Kidney epithelial cell (primary cell): ENCODE measurements at places on chromosomes 5 and 9.
A peak's percentile ranks its signal among the peaks of the same experiment; 100 is the strongest.

DNA sequence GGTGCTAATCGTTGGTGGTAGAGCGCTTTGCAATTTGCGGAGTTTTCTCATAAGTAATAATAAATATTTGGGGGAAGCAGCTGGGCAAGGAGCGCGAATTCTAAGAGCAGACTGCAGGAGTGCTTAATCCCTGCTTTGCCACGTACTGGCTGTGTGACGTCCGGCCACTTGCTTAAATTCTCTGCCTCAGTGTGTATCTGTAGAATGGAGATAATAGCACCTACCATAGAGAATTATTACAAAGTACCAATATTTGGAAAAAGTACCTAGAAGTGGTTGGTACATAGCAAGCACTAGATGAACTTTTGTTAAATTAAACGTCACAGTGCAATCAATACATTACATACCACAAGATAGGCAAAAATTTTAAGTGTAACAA, 598 bp upstream of the TMED7 start:
- no peak for DNase-seq

GRCh38 chr5:137700282-137700680, 35.6 kb downstream of the KLHL3 start:
- DNase-seq = no peak

DNA sequence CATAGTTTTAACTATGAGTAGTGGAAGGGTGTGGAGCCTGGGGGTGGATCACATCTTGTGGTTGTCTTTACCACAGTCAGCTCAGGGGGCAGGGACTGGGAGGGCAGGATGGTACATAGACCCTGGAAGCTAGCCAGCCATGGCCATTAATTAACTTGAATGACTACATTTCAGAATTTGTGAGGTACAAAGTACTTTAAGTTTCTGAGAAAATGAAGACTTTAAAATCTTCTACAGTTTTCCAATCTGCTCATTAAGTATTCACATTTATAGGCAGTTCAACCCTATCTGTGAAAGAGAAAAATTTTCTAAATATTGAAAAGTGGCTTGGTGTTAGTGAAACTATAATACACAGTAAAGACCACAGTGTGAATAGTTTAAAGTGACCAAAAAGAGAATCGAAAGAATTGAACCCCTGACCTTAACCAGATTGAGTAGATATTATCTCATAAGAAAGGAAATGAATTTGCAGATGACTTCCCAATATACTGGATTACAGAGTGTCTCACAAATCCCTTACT, 234.2 kb upstream of the MEF2C start:
- DNase-seq = peak; percentile 34

GRCh38 chr5:172223901-172224873, 30.2 kb downstream of the EFCAB9 start:
- DNase-seq = no peak

DNA sequence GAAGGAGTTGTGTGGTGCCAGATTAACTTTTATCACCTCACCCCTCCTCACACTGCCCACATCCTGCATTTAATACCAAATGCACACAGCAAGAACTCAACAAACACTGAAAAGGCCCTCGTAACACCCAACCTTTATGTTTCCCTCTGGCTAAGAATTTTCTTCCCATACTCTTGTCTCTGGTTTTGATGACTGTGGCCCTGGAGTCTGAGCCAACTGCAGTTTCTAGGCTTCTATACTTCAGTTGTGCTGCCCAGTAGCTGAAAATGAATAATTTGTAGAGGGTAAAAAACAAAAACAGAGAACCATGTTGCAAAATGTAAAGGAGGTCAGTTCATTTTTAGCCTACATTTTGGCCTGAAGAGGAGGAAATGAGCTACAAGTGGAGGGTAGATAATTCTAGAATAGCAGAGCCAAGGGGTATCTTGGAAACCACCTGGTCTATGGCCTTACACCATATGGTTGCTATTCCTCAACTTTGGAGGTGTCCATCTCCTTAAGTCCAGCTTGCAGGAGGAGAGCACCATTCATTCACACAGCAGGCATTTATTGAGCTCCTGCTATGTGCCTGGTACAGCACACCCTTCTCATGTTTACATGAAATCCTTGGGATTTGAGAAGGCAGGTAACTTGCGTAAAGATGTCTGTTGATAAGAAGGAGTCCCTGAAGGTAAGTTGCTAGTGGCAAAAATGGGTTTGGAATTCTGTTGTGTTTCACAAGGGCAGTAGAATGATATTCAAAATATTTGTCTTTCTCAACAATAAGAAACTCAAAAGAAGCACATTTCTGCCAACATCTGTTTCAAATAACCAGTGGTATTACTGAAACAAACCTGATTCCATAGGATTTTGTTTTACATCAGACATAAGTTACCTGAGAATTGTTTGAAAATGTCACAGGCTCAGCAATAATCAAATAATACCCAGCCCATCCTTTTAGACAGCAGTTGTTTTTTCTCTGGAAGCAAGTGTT, 83.8 kb upstream of the TNFAIP8 start:
- no peak for DNase-seq
